NCI-H526 treated with DMSO at 0.1 percent for 48 hours (cell line): ENCODE measurements at places on chromosomes 5 and 9.
A peak's percentile ranks its signal among the peaks of the same experiment; 100 is the strongest.

GRCh38 chr9:109328978-109329637 lies 8.2 kb upstream of the EPB41L4B start:
- DNase-seq, result no peak

DNA sequence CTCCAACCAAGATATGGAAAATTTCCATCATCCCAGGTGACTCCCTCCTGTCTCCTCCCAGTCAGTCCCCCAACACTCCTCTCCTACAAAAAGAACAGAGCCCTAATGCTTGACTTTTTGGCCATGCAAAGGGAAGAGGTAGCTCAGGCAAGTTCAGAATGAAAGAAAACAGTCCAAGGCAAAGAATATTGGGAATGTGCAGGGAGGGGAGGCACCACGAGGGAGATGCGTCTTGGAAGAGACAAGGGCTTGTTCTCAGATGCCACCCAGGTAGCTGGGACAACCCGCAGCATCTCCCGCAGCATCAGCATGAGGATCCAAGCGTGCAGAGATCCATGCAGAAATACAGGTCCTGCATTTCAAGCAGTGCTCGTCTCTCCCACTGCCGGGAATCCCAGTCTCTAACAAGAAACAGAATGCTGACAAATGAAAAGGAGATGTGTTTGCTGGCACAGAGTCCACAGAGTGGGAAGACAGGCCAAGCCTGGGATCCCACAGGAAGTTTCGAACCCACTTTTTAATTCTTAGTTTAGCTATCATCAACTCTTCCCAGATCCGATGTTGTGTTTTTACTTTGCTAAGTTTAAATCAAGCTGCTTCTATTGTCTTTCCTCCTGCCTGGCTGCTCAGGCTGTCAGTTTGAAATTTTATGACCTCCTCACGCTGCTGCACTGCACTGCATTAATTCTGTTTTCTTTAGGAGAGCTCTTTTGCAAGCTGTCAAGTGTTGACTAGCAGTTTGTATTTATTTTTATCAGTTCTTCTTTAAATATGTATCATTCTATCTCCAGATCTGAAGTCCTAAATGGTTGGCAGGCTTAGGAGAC lies 86.8 kb upstream of the OSMR start:
- no peak for DNase-seq

DNA sequence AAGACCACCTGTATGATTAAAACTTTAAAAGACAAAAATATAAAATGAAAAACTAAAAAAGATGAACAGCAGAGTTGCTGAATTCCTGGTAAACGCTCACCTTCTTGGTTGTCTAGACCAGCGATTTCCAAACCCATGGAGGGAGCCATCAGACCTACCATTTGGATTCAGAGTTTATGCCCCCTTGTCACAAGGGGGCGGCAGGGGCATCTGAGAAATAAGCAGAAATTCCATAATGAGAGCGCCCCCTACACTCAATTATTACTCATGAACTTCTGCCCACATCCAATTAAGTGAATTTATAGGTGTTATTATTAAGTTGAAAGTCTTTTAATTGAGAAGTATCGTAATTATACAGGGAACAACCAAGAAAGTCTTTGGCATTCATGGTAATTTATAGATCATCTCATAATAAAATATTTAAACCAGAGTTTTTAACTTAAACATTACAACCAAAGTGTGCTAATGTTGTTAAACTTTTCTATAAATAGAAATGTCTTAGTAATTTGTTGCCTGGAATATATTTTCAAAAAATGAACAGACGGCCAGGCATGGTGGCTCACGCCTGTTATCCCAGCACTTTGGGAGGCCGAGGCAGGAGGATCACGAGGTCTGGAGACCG lies 35.2 kb upstream of the SPATA31C2 start:
- peak; percentile 29 for DNase-seq

- no peak for DNase-seq
Observed at GRCh38 chr9:117340422-117340821, 74.4 kb downstream of the ASTN2 start.

- DNase-seq, result no peak
Observed at GRCh38 chr5:132300577-132301343, 6.6 kb downstream of the SLC22A4 start.

DNA sequence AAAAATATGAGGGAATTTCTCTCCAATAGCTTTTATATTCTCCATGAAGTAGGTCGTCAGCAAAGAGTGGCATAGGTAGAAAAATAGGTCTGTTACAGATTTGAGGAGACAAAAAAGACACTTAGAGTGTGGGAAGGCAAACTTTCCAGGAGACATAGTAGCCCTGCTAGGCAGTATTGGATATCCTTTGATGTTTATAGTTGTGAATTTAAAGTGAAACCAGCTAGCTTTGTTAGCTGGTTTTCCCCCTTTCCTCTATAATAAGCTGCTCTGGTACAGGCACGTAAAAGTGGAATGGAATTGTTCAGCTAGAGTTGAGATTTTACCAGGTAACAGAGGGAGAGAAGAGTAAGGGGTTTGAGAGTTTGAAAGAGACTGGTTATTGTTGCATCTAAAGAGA lies 17.1 kb upstream of the APC start:
- DNase-seq, result no peak

GRCh38 chr5:25458628-25459027 lies 813.9 kb upstream of the CDH10 start:
- no peak for DNase-seq

DNA sequence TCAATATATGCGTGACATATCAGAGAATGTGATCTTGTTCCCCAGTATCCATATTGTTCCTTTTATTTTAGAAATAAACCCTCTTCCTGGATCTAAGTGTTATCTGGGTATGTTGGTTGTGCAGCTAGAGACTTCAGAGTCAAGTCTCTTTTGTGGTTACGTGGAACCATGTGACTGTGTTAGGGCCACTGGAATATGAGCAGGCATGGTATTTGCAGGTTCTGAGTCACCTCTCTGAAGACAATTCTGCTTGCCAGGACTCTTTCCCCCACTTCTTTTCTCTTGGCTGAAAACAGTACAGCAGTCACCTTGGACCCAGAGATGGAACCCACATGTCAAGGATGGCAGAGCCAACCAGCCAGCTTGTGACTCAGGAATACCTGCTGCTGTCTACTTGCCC lies 59.7 kb downstream of the ATP10B start:
- no peak for DNase-seq

GRCh38 chr9:131233995-131234394 lies 42.3 kb downstream of the FAM78A start:
- DNase-seq, result no peak

- DNase-seq, result no peak
Observed at GRCh38 chr5:74017112-74017511, 391.1 kb downstream of the ARHGEF28 start.

DNA sequence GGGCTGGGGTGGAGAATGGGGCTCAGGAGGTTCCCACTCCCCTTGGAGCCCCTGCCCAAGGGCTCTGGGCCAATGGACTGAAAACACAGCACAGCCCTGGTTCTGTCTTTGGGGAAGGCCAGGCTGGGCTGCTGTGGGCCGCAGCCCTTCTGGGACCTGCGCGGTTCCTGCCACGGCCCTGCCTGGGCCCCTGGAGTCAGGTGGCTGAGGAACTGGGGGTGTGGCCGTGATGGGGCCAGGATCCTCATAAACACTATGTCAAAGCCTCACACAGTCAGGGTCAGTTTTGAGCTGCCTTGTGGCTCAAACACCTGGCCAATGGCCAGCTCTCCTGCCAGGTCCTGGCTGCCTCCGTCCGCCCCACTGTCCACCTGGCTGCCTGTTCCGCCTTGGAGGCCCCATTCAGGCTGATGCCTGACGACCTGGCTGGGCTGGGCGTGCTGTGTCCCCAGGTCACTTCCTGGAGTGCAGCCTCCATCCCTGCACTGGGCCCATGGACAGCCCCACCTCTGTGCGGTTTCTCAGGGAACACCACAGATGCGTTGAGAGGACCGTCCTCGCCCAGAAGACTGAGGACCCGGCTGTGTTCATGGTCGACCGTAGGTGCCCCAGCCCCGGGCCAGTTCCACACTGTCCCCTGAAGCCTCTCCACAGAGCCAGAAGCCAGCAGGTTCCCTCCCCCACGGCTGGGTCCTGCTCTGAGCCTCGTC lies 27.5 kb downstream of the PAEP start:
- no peak for DNase-seq

GRCh38 chr5:147743678-147744374 lies 38.7 kb downstream of the JAKMIP2 start:
- no peak for DNase-seq

GRCh38 chr9:17191082-17191481 lies 56.2 kb downstream of the CNTLN start:
- no peak for DNase-seq

DNA sequence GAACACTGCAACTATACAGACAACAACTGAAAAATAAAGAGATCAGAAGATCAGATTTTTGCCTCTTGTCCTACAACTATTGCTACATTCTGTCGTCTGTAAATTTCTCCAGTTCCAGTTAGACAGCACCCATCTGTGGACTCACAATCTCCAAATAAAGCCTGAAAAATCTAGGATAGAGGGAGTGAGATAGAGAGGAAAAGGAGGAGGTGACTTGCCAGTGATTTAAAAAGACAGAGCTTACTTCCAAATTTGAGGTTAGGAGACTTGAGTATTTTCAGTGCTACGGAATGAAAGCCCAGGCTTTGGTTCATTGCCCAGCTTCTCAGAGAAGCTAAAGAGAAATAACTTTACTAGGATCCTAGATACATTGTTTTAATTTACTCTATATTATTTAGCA lies 63.6 kb downstream of the PTCD2 start:
- no peak for DNase-seq

DNA sequence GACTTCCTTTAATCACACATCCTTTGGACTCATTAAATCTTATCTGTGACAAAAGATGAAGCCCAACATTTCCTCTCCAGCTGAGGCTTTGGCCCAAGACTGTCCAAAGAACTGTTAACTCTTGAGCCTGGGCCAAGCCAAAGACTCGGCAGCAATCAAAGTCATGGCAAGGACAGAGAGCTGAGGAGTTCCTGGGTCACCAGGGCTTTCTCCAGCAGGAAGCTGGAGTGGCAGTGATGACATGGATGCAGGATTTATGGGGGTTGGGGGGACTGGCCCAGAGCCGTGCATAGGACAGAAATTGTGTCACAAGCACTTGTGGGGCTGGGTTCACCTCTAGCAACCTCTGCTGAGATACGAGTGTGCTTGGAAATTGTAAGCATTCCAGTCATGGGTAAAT lies 440.3 kb downstream of the PLK2 start:
- DNase-seq, result no peak

- DNase-seq, result no peak
Observed at GRCh38 chr5:175141421-175141820, 302.6 kb downstream of the DRD1 start.

DNA sequence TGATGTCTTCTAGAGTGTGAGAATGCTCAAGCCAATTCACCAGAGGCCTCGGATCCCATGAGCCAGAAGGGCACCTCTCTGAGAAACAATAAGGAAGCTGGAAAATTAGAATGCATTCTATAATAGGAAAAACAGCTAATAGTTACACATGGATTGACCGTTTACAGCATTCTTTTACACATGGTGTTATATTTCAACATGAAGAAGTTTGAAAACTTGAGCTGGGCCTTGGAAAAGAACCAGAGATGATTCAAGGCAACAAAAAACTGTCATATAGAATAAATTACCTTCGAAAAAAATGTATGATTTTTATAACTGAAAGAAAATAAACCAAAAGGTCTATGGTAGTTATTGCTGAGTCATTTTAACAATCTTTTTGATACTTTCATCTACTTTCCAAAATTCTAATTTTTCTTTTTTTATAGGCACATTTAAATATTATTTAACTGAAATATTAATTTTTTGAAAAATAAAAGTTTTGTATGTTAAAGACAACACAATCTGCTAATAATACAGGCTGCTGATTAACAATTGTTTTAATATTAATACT lies 6.2 kb downstream of the SH3TC2 start:
- no peak for DNase-seq

DNA sequence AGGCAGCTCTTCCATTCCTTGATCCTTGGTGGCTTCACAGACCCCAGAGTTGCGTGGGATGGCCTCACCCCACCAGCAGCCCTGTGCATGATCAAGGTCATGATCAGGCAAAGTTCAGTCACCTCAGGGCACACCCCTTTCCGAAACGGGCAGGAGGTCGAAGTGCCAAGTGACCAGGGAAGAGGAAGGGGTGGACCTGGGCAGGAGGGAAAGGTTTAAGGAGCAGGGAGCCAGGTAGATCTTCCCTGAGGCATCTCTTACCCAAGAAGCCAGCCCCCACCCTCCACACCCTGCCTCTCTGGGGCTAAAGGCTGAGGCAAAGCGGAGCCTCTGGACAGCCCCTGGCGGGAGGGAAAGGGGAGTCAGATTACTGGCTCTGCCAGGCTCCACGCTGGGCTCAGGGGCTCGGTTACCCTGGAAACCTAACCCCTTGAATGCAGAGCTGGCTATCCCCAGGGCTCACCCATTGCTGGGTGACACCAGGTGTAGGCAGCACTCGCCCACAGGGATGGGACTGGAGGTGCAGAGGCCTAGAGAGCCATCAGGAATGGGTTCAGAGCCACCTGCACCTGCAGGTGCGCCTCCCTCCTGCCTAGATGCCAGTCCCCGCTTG lies 3.6 kb downstream of the MGAT4B start:
- peak; percentile 47 for DNase-seq

GRCh38 chr5:101728933-101729332 lies 567.2 kb downstream of the SLCO4C1 start:
- no peak for DNase-seq
